ENCODE measurements at places on chromosomes 6 and 20. TPM values are rescaled to one million over a fixed set of nuclear protein-coding genes. Genes with fewer than 3 reads are reported as not detected.

SOX18 gene
- not detected for total RNA-seq

VWA7 gene
- 2.7 TPM for total RNA-seq

GSTA1 gene
- total RNA-seq, result not detected

- H3K4me3 ChIP-seq, result no peak overlapping the region
- no peak for DNase-seq
- no peaks in the 10 kb centered on the region for H3K27me3 ChIP-seq
- no peaks in the 10 kb centered on the region for H3K36me3 ChIP-seq
- no peak overlapping the region for H3K27ac ChIP-seq
These were observed 80.7 kb downstream of the CARMIL1 start for GRCh38 chr6:25359891-25360290.

GRCh38 chr6:72413884-72414283 lies 208.0 kb upstream of the KCNQ5 start:
- H3K4me1 ChIP-seq, result peaks cover 4% of the 10 kb centered on the region
- H3K27ac ChIP-seq, result no peak overlapping the region
- H3K27me3 ChIP-seq, result peaks cover 5% of the 10 kb centered on the region
- H3K4me3 ChIP-seq, result no peak overlapping the region
- DNase-seq, result no peak
- H3K36me3 ChIP-seq, result no peaks in the 10 kb centered on the region

- no peak for DNase-seq
- H3K27me3 ChIP-seq, result peaks cover 22% of the 10 kb centered on the region
- no peak overlapping the region for H3K27ac ChIP-seq
- H3K4me1 ChIP-seq, result no peaks in the 10 kb centered on the region
- no peaks in the 10 kb centered on the region for H3K36me3 ChIP-seq
- no peak overlapping the region for H3K4me3 ChIP-seq
These were observed 102.1 kb upstream of the NXT1 start for GRCh38 chr20:23248461-23248882.

DNA sequence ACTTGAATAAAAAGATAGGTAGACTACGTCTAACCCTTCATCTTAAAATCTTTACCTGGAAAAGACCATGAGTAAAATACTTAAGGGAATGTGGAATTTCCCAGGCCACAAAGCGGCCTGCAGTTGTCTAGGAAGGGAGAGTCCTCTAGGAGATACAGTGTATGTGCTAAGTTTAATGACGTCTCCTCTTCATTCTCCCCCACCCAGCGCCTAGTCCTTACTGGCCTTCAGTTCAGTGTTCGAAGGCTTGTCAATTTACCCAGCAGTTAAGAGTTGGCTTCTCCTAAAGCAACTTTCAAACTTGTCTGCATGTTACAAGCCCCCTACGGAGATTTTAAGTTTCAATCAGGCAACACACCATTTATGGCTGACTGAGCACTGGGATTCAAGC lies 35.2 kb downstream of the HFE start:
- DNase-seq, result no peak
- H3K27ac ChIP-seq, result peak overlapping the region; percentile 99
- peaks cover 21% of the 10 kb centered on the region for H3K27me3 ChIP-seq
- peaks cover 56% of the 10 kb centered on the region for H3K4me1 ChIP-seq
- H3K36me3 ChIP-seq, result peaks cover 6% of the 10 kb centered on the region

- no peak overlapping the region for H3K27ac ChIP-seq
- no peaks in the 10 kb centered on the region for H3K36me3 ChIP-seq
- no peaks in the 10 kb centered on the region for H3K27me3 ChIP-seq
- H3K4me1 ChIP-seq, result no peaks in the 10 kb centered on the region
These were observed 105.1 kb upstream of the CNKSR3 start for GRCh38 chr6:154615483-154616025.

- no peak for DNase-seq
- no peak overlapping the region for H3K4me3 ChIP-seq
- H3K4me1 ChIP-seq, result no peaks in the 10 kb centered on the region
- no peaks in the 10 kb centered on the region for H3K36me3 ChIP-seq
These were observed 331.8 kb downstream of the GJA1 start for GRCh38 chr6:121767211-121767610.

GRCh38 chr20:49701241-49701790 lies 12.4 kb downstream of the B4GALT5 start:
- no peaks in the 10 kb centered on the region for H3K36me3 ChIP-seq
- no peak for DNase-seq
- peak overlapping the region; percentile 96 for H3K27ac ChIP-seq
- H3K27me3 ChIP-seq, result no peaks in the 10 kb centered on the region
- H3K4me1 ChIP-seq, result peaks cover 67% of the 10 kb centered on the region
